Dermis microvascular lymphatic vessel endothelial cell (primary cell): ENCODE measurements at places on chromosomes 2 and 18.

- DNase-seq, result peak; percentile 67
These were observed 98.2 kb upstream of the B3GNT7 start for GRCh38 chr2:231297108-231297908.

DNA sequence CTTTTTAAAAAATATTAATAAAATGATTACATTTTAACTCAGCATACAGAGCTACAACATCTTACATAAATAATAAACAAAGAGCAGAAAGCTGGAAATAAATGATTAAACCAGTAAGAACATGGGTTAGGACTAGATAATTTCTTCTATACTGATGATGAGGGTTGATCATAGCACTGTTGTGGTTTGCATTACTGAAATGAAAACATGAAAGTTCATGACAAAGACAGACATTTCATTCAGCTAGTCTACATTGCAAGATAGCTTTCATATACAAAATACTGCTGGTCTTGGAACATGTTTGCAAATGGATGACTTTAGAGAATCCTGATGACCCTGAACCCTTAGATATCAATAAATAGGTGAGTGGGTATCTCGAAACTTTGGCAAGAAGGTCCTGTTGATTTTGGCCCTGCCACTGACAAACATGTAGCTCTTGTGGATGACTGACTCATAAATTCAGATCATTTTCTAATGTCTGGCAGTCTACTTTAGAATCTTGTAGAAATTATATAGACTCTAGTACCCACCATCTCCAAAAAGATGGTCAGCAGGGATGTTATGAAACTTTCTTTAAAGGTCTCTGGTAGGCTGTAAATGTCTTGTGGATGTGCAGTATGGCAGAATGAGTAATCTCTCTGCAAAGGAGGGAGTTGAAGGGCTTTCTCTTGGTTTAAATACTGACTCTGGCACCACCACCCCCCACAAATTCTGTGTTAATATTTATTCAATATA lies 15.5 kb upstream of the CDC42EP3 start:
- no peak for DNase-seq

- DNase-seq, result no peak
These were observed 157.4 kb downstream of the SOX11 start for GRCh38 chr2:5849562-5849961.

DNA sequence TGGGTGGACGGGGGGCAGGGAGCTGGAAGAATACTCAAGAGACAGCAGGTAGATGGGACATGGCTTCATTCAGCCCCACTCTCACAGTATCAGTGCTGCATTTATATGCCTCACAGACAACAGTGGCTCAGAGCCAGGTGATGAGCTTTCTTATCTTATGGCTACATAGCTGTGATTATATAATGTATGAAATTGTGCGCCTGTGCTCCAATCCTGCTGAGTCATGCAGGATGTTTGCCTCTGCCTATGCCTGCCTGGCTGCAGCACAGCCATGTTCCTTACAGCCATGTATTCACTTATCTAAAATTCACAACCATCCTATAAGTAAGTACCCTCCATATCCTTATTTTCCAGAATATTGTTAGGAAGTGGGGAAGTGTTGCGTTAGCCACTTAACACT lies 37.7 kb upstream of the RNF103 start:
- no peak for DNase-seq

DNA sequence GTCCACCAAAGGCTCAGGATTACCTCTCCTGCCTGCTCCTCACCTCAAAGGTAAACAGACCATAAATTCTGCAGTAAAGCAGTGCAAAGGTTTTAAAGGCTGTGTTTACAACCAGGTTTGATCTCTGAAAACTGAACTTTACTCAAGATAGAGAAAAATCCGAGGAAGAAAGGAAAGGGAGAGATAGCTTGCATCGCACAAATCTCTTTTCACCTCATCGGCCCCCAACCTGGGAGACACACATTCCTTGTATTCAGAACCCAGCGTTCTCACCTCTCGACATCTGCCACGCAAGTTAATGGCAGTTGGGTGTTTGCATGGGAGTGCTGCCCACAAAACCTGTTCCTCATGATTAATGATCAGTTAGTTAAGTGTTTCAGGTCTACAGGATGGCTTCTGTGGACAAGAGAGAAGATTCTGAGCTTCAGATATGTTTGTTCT lies 72.6 kb downstream of the GATA6 start:
- DNase-seq, result no peak

DNA sequence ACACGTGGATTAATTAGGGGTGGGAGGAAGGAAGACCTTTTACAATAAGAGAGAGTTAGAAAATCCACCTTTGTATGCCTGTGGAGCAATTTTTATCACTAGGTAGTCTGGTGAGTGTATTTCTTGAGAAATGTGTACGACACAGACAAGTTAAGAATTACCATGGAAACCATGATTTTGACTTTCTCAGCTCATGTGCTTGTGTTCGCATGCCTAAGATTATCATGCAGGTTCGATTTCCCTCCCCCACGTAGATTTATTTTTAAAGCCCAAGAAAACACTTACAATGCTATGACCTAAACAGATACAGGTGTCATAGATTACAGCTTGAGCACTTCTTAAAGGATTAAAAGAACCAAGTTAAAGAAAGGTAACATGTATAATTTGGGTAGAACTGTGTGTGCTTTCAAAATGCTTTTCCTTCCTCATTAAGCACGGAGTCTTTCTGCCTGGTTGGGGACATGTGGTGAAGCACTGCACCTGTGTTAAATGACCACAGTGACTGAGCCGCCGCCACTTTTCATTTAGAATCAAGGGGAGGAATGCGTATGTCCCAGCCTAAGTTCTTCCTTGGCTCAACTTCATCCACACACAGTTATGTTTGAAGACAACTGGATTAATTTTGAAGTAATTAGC lies 16.6 kb downstream of the SERTAD2 start:
- no peak for DNase-seq

GRCh38 chr2:6831229-6831628 lies 34.5 kb downstream of the CMPK2 start:
- no peak for DNase-seq

- peak; percentile 70 for DNase-seq
These were observed 34.6 kb upstream of the ACKR3 start for GRCh38 chr2:236535024-236535423.

GRCh38 chr2:223932816-223933800 lies 12.0 kb downstream of the WDFY1 start:
- no peak for DNase-seq

- DNase-seq, result peak; percentile 26
These were observed 542 bp downstream of the PGAP1 start for GRCh38 chr2:196925768-196926561.

DNA sequence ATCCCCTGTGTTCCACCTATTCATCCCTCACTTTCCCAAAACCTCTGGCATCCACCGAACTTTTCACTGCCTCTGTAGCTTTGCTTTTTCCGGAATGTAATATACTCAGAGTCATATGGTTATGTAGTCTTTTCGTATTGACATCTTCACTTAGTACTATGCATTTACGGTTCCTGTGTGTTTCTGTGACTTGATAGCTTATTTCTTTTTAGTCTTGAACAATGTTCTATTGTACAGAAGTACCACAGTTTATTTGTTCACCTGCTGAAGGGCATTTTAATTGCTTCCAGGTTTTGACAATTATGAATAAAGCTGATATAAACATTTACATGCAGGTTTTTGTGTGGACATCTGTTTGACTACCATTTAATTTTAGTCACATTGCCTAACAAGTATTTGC lies 154.7 kb upstream of the DOK6 start:
- no peak for DNase-seq

GRCh38 chr2:2704428-2705090 lies 373.5 kb upstream of the MYT1L start:
- no peak for DNase-seq

DNA sequence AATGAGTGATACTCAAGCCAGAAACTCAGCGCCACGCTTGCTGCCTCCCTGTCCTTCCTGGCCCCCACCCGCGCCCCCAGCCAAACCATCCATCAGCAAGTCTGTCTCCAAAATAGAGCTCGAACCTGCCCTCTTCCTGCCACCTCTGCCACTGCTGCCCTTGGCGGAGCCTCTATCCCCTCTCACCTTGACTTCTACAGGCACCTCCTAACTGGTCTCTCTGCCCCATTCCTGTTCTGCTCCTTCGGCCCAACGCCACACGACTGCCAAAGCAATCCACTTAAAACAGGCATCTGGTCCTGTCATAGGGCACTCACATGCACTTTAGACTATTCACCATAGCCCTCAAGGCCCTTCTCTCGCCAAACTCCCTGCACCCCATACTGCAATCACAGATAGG lies 210.3 kb upstream of the SMAD2 start:
- DNase-seq, result no peak

- no peak for DNase-seq
These were observed 13.7 kb upstream of the GREB1 start for GRCh38 chr2:11520092-11520693.

DNA sequence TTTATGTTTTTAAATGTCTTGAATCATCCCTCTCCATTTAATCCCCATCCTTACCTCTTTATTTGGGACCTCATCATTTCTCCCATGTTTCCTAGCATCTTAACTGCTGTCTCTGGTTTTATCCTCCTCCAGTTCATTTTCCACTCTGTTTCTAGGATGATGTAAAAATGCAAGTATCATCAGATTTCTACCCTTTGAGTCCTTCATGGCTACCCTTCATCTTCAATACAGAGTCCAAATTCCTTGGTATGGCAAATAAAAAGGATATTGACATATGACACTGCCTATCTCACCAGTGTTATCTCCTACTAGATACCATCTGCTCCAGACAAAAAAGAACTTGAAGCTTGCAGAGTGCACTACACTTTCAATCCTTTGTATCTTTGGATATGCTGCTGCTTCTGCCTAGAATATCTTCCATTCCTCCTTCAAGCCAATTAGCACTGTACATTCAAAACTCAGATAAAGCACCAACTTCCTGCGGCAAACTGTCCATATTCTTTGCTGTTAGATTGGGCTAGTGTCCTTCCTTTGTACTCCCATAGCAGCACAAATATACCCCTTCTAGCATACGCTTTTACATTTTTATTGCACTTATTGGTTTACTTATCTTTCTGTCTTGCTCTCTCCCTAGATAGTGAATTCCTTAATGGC lies 24.6 kb upstream of the TLK1 start:
- no peak for DNase-seq

- no peak for DNase-seq
These were observed 236.6 kb upstream of the MMADHC start for GRCh38 chr2:149824136-149824535.

- DNase-seq, result no peak
These were observed 104.7 kb upstream of the NOSTRIN start for GRCh38 chr2:168697668-168698121.

- DNase-seq, result no peak
These were observed 107.3 kb upstream of the MGAT5 start for GRCh38 chr2:134146620-134147019.

DNA sequence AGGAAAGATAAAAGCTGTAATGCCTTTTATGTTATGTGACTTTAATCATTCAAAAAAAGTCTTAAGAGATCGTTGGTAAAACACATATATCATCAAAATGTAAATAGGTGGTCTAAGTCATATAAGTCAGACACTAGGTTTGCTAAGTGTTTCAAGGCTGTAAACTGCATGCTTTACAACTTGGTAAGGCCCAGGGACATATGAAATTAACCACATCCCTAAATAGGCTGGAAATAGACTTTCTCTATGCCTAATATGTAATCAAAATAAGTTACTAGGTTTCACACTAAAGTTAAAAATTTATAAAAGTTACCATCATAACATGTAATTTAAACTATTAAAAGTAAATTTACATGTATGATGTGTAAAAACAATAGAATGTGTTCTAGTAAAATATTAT lies 946.3 kb upstream of the LRATD1 start:
- no peak for DNase-seq

GRCh38 chr2:105344704-105345345 lies 7.5 kb downstream of the C2orf49 start:
- DNase-seq, result peak; percentile 65

DNA sequence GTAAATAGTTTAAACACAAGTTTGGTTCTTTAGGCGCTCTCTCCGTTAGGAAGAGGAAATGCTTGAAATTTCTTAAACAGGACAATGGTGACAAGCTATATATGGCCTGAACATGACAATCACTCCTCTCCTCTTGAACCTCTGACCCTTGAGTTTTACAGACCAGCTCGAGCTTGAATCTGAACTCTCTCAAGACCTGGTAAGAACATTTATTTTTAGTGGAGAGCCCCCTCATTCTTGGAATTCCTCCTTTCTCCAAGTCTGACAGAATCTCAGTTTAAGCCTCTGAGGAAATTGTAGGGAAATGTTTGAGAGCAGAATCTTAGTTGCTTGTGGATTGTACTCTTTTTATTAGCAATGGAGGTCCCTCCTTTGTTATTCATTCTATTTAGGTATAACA lies 1293.6 kb upstream of the ZEB2 start:
- DNase-seq, result peak; percentile 6

DNA sequence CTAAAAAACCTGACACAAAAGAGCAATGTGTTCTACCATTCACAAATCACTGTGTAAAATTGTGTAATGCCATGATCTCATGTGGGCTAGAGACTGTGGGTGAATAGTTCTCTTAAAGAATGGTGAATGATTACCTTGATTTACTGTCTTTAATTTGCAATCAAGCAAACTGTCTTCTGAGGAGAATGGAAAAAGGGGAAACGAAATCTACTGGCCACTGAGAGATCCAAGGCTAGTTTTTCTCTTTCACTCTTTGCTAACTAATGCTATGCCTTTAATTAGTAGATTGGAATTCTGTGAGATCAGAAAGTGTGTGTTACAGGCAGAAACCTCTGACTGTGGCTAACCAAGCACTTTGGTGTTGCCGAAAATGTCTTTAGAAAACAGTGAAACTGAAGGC lies 422.7 kb downstream of the TGIF1 start:
- no peak for DNase-seq

DNA sequence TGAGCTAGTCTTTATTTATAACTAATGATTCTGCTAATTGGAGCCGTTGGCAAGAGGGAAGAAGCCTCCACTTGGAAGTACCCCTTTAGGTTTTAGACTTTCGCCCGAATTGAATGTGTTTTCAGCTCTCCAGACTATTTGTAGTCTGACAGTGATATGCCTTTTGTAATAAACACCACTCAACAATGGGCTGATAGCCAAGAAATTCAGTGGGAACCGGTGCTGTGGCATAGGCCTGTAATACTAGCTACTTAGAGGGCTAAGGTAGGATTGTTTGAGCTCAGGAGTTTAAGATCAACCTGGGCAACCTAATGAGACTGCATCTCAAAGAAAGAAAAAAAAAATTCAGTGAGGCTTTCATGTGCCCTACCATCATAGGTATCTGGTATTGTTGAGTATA lies 13.6 kb upstream of the ZSCAN30 start:
- no peak for DNase-seq

GRCh38 chr2:15982285-15983044 lies 42.1 kb downstream of the MYCN start:
- DNase-seq, result no peak

DNA sequence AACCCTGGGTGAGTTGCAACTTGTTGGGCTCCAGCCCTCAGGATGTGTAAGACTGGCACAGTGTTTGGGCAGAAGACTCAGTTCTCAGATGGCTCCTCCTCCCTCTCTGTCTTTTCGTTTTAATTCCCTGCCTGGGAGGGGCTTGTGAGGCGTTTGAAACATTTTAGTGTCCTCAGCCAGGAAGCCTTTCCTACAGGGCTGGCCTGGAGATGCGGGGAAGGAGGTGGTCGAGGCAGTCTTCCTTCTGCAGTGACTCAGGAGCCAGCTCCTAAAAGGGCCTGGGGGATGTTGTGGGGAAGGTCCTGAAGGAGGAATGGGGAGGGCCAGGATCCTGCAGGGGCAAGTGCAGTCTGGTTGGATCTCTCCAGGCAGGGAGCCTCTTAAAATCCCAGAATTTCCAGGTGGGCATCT lies 22.1 kb upstream of the IGFBP5 start:
- no peak for DNase-seq

- no peak for DNase-seq
These were observed 37.1 kb upstream of the FEZ2 start for GRCh38 chr2:36634981-36635597.
